ENCODE measurements at places on chromosomes 3 and 15.

DNA sequence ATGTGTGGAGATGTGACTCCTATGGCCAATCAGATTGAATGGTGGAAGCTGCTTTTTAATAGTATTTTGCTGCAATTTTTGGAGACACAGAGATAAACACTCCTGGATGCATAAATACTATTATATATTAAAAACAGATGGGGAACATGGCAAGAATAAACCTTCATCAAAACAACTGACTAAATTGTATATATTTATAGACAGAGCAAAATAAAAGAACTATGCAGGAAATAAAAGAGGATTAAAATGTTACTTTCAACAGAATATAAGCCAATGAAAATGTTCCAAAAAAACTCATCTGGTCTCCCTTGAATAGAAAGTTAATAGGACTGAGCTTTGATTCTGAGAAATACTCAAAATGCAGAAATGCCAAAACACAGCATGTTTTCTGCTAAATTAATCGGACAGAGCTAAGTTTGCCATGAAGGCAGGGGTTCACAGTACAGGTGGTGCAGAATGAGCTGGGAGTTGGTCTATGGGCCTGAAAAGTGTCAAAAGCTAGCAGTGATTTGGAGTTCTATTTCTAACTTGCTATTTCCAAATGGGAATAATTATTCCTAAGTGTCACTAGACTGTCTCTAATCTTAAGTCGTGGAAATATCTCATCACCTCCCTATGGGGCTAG, 227.2 kb downstream of the CNTN3 start:
- no peak for DNase-seq

DNA sequence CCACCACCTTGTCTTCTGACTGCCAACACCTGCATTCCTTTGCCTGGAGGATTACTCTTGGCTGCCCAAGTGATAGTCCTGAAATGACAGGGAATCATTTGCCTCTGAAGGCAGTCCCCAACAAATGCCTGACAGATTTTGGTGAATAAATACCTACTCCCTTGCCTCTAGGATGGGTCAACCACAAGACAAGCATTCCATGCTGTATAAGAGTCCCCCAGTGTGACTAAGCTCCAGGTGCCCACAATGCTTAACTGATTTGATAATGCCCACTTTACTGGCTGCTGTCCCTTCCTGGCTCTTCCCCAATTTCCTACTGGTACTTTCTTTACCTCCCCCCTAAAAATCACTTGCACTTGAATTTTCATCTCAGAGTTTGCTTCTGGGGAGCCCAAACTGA, 14.8 kb downstream of the THRB start:
- DNase-seq, result no peak

DNA sequence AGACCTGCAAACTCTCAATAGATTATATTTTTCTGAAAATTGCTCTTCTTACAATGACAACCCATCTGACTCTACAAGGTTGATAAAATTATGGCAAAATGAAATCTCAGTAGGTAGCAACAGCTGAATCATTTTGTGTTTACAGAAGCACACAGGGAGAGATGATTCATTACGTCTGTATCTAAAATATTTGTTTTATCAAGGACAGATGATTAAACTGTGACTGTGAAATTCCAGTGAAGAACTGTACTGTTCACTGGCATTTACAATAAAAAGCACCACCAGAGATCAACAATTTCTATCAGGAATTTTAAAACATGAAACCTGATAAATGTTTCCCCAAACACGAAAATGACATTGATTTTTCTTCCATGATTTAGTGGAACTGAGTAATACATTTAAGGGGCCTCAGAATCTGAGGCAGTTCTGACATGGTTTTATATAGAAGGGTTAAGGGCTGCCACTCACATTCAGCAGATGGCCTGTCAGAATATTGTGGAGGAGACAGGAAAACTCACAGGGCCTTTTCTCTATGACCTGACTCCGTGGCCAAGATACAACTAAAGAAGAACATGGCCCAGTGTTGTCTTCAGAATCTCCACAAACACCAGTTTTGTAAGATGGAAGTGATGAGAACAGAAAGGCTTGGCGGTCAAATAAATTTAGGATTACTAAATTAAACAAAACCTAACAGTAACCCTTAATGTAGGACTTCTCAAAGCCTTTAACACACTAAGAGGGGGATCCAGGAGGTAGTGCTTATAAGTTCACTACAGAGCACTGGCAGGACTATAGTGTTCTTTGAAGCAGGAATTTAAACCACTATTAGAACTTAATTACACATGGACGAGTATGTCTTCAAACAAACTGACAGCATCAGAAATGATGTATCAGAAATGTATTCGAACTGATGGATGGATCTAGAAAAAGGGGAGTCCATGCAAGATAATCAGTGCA, 25.9 kb downstream of the RAD18 start:
- no peak for DNase-seq

GRCh38 chr3:38640661-38641452, 8.6 kb downstream of the SCN5A start:
- DNase-seq, result no peak

DNA sequence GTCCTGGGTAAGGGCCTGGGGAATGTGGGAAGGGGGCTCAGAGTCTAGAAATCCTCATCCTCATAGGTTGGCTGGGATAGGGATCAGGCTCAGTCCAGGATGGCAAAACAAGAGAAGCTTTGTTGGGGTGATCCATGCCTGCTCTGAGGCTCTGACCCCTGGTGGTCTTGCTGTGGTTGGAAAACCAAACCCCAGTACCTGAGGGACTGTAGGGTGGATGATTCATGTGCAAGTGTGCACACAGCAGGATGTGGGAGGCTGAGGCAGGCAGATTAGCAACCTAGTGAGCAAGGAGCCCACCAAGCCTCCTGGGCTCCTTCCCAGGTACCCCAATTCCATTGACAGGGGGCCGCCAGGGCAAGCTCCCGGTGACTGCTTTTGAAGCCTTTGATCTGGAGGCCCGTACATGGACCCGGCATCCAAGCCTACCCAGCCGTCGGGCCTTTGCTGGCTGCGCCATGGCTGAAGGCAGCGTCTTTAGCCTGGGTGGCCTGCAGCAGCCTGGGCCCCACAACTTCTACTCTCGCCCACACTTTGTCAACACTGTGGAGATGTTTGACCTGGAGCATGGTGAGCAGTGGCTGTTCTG, 3.1 kb downstream of the KLHDC8B start:
- DNase-seq, result no peak

DNA sequence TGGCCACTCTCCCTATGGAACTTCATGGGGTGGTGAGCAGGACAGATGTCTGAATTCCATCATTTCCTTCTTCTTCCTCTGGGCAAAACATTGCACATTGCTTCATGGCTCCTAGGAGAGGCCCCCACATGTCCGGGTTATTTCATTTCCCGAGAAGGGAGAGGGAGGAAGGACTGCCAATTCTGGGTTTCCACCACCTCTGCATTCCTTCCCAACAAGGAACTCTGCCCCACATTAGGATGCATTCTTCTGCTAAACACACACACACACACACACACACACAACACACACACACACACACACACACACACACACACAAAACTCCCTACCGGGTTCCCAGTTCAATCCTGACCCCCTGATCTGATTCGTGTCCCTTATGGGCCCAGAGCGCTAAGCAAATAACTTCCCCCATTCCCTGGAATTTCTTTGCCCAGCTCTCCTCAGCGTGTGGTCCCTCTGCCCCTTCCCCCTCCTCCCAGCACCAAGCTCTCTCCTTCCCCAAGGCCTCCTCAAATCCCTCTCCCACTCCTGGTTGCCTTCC, 1.9 kb downstream of the RHO start:
- no peak for DNase-seq

DNA sequence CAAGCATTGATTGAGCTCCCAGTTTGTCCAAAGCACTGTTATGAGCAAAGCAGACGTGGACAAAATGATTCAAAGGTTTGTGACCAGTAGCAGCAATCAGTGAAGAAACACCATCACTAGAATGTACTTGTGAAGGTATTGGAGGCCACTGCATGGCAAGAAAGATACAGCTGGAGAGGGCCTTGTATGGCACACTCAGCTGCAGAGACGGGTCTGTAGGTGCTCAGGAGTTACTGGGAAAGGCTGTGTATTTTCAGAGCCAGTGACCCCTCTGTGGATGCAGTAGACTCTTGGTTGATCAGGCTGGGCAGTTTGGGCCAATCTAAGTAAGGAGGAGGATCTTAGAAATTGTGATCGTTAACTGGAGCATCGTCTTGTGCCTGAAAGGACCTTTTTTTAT, 120.0 kb downstream of the GHSR start:
- DNase-seq, result no peak

DNA sequence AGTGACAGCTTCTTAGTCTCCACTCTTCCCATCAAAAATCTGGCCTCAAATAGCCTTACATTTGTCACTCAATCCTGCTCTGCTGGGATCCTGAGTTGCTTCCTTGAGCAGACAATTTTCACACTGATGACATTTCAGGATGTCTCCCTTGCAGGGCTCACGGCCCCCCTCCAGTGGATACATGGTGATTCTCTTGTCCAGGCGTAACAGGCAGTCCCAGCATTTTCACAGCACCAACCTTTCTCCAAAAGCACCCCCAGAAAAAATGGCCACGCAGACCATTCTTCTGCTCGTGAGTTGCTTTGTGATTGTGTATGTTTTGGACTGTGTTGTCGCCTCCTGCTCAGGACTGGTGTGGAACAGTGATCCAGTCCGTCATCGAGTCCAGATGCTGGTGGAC, 47.4 kb upstream of the WNT7A start:
- DNase-seq, result no peak

Data from T-helper 22 cell (primary cell).